ENCODE measurements at places on chromosomes 5 and 9.

DNA sequence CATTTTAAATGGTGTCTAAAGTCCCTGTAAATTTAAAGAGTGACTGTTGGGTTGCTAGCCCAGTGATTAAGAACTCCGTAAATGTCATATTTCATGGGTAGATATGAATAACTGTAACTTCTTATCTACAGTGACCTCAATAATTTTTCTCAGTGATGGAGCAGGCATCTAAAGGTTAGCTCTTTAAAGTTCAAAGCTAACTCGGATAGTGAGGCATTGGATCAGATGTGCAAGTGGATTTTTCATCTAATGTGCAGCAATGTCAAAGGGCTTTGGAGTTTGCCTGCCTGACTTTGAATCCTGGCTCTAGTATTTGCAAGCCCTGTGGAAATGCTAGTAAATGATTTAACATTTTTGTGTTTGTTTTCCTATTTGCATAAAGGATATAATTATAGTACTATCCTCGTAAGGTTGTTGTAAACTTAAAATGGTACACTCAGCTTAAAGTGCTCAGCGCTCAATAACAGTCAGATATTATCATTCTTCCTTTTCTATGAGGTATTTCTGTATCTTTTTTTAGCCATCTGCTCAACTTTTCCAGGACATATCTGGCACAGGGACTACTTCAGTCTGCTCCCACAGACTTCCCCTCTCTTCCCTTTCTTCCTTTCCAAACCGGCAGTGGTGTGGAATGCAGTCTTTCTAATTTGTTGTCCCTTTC lies 163.7 kb upstream of the ELL2 start:
- no peak for DNase-seq

GRCh38 chr5:153881687-153882086 lies 157.0 kb downstream of the FAM114A2 start:
- no peak for DNase-seq

- DNase-seq: no peak
Observed at GRCh38 chr9:68727636-68728035, 22.6 kb downstream of the PIP5K1B start.

DNA sequence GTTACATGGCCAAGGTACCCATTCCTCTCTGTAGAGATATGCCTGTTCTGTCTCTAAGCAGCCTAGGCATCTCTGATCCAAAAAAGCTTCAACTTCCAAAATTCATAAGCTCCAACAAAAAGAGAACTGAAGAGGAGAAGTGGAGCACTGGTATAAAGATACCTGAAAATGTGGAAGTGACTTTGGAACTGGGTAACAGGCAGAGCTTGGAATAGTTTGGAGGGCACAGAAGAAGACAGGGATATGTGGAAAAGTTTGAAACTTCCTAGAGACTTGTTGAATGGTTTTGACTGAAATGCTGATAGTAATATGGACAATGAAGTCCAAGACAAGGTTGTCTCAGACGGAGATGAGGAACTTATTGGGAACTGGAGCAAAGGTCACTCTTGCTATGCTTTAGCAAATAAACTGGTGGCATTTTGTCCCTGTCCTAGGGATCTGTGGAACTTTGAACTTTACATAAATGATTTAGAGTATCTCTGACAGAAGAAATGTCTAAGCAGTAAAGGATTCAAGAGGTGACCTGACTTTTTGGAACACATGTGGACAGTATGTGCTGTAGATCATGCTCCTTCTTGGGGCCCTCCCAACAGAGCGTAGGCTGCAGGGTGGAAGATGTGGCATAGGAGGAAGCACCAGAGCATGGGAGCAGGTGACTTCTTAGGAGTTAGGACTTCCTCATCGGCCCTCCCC lies 162.2 kb upstream of the TRIM32 start:
- DNase-seq: no peak

- no peak for DNase-seq
Observed at GRCh38 chr5:107331882-107332281, 338.9 kb downstream of the EFNA5 start.

DNA sequence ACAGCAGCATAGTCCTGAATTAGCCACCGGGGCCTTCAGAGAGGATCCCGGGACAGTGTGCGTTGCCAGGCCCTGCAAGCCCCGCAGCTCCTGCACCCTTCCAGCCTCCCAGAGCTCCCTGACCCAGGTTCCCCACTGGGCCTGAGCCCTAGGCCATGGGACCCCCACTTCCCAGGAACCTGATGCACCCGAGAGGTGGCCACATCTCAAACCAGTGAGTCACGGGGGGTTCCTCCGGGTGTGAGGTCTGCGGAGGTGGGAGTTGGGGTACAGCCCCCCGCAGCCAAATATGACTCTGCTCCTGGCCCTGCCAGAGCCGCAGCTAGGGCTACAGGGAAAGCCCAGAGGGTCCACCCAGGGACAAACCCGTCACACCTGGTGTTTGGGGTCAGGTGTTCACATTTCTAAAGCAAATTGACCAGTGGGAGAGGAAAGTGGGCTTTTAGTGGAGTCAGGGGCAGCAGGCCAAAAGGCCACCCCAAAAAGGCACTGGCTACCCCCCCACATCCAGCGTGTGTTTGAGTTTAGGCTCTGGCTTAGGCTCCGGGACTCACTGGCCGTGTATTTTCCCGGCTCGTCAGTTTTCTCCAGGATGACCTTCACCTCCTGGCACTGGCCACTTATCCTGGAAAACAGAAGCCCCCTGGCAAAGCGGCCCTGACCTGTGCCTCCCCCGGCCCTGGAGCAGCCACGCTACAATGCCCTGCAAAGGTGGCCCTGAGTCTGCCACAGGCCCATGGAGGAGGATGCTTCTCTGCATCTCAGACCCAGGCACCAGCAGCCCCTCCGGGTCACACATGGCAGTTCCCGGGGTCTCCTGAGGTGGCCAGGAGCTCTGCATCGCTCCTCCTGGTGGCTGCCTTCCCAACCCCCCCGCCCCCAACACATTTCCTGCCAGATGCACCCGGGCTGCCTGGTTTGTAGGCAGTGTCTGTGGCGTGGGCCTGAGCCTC lies 17.4 kb upstream of the OBP2B start:
- no peak for DNase-seq

GRCh38 chr9:123438321-123438720 lies 82.3 kb downstream of the CRB2 start:
- no peak for DNase-seq

DNA sequence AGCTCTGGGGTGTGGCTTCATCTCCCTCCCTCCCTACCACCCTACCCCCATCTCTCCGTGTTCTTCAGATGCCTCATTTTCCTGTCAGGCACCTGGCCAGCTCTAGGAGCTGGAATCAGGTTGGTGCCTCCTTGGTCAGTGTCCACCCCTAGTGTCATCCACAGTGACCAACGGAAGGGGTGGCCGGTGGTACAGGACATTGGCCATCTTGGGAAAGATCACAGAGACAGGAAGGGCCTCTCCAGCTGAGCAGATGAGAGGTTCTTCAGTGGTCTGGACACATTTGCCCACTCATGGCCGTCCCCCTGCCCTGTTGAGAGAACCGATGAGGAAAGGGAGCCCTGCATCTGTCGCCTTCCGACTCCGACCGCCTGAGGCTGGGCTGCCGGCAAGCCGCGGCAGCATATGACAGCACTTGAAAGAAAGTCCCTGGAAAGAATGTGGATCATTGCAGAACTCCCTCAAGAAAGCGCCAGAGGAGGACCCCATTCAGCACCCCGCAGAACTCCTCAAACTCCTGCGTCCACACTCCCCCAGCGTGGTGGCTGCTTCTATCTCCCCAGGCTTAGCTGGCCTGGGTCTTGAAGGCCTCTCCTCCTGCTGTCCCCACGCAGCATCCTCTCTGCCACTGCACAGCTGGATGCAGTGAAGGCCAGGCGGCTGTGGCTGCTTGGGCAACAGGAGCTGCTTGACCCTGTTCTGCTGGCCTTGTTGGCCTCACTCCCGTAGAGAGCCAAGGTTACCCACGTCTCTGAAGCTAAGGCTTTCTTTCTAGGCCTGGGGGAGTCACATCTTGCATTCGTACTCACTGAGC lies 1.9 kb upstream of the CLPTM1L start:
- DNase-seq: no peak

DNA sequence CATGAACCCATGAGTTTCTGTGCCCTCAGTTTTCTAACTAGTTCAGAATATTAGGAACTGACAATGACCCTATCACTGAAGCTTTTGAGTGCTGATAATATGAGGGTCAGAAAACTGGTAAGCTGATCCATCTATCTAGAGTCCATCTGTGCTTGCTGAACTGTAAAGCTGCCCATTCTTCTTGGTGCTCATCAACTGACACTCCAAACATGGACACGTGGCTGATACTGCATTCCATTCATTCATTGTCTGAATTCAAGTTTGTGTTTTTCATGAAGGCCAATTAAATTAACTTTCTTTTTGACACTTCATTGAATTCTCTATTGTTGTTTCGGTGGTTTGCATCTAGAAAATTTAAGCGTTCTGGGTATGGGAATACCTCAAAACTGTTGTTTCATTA lies 17.6 kb downstream of the NREP start:
- no peak for DNase-seq

DNA sequence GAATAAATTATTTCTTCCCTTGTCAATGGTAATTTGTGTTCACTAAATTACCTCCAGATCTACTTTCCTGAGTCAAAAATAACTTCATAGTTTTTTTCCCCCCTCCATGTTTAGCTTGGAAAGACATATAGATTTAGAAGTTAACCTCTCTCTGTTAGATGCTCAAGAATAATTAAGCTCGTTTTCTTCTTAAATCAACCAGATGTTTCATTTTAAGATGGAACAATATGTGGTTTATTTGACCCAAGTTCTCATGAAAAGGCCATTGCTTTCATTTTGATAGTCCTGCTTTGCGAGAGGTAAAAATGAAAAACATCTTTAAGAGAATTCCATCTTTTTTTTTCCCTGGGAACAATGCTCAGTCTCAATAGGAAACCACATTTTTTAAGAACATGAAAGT lies 27.7 kb upstream of the GAS1 start:
- no peak for DNase-seq

GRCh38 chr9:34343090-34343489 lies 13.7 kb downstream of the NUDT2 start:
- no peak for DNase-seq

Data from activated CD4-positive, alpha-beta T cell treated with anti-CD3 and anti-CD28 coated beads for 48 hours (primary cell).